ENCODE measurements at places on chromosomes 7 and 10.

DNA sequence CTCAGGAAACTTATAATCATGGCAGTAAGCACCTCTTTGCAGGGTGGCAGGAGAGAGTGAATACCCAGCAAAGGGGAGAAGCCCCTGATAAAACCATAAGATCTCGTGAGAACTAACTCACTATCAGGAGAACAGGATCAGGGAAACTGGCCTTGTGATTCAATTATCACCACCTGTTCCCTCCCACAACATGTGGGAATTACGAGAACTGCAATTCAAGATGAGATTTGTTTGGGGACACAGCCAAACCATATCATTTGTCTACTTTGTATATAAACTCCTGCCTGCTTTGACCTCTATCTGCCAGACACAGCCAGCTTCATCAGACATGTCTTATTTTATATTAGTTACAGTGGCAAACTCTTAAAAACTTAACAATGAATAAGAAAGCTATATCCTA lies 50.4 kb downstream of the ARMC3 start:
- no peak for DNase-seq

GRCh38 chr7:139886899-139887298 lies 57.8 kb downstream of the TBXAS1 start:
- DNase-seq, result no peak

- no peak for DNase-seq
Observed at GRCh38 chr10:69825604-69826003, 23.9 kb downstream of the COL13A1 start.

DNA sequence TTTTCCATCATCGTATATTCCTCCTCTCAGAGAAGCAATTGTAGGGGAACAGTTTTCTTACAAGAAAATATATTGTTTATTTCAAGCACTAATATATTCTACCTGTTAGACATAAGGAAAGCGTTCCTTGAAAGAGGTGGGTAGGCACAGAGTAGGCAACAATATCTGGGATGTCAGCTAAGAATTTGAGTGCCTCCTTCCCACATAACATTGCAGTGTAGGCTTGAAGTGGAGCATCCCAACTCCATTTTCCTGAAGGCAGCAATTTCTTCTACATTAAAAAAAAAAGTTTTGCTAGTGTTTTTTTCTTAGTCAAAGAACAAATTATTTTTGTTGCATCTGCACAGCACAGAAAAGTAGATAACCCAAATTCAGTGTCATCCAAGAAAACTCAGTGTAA lies 20.8 kb downstream of the BCAP29 start:
- no peak for DNase-seq

DNA sequence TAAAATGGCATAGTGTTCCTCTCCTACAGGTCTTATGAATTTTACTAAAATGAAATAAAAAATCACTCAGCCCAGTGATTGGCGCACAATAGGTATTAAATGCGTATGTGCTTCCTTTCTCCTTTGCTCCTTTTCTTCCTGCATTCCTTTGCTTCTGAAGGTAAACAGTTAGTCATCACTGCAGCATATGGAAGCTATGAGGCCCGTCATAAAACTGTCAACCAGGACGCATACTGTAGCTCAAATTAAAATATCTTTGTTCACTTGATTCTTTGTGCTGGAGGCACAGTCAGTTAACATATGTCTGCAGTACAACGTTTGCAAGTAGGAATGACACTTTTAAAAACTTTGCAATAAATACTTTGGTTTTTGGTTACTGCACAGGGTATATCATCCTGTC lies 374.7 kb downstream of the TCERG1L start:
- no peak for DNase-seq

DNA sequence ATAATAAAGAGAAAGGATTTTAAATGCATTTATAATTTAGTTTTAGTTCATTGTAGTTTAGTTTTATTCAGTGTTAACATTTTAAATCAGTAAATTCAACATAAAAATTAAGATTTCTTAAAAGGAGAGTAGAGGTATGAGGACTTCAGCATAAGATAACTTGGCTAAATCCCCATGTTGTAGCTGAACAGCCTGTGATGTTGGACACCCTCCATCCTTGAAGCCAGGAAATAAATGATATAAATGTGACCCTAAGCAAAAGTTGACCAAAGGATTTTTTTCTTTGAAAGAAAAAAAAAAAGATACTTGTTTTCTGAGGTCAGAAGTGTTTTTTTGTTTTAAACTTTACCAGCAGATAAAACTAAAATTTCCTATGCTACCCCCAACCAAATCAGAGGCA lies 48.7 kb downstream of the GNAI1 start:
- no peak for DNase-seq

- DNase-seq, result no peak
Observed at GRCh38 chr10:63376560-63377304, 89.0 kb downstream of the JMJD1C start.

DNA sequence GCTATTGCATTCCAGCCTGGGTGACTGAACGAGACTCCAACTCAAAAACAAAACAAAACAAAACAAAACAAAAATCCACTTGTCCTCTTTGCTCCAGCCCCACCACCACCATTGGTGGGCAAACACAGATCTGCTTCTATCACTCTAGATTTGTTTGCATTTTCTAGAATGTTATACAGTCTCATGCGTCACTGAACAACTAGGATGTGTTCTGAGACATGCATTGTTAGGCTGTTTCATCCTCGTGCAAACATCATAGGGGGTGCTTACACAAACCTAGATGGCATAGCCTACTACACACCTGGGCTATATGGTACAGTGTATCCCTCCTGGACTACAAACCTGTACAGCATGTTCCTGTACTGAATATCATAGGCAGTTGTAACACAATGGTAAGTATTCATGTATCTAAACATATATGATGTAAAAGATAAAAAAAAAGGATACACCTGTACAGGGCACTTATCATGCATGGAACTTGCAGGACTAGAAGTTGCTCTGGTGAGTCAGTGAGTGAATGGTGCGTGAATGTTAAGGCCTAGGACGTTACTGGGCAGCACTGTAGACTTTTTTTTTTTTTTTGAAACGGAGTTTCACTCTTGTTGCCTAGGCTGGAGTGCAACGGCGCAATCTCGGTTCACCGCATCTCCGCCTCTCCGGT lies 45.3 kb downstream of the BTBD16 start:
- no peak for DNase-seq

DNA sequence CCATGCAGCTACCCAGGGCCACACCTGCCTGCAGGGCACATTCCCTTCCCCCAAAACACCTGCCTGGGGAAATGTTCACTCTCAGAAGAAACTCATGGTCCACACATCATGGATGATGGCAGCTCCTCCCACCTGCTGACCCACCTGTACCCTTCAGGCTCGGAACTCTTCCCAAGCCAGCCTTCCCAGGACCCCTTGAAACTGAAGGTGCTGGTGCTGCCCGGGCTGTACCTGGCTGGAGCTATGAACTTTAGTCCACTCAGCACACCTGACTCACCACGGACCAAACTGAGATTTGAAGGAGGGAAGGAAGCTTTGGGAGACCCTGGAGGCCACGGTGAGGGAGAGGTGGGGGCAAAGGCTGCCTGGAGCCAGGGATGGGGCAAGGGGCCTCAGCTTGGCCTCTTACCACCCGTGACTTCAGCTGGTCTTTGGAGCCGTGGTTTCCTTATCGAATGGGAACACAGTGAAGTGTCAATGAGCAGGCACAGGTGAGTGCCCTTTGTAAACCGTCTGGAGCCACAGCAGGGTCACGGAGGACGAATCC lies 30.1 kb upstream of the INPP5A start:
- DNase-seq, result no peak

GRCh38 chr7:38795593-38795992 lies 113.4 kb downstream of the VPS41 start:
- no peak for DNase-seq

DNA sequence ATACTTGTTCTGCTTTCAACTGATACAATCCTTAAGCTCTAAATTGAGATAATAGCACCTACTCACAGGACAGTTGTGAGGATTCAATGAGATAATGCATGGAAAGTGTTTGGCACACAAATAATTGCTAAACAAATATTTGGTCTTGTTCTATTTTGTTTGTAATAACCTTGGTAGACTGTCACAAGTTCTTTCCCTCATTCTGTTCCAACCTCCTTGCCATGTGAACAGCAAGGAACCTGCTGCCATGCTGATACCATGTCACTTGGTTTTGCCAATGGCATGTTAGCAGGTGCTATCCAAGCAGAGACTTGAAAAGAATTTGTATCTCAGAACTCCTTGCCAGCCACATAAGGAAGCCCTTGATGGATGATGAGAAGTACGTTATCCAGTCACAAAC lies 24.8 kb upstream of the TECTB start:
- no peak for DNase-seq

- no peak for DNase-seq
Observed at GRCh38 chr10:60990663-60991062, 46.7 kb upstream of the RHOBTB1 start.

Measured in stimulated activated CD8-positive, alpha-beta memory T cell treated with anti-CD3 and anti-CD28 coated beads, Interleukin-15, amount 100 ng/mL, for 24 hours (primary cell).